ENCODE measurements at places on chromosomes 1 and 21.

- DNase-seq: no peak
Measured at GRCh38 chr1:117606649-117607430, 992 bp downstream of the TENT5C start.

DNA sequence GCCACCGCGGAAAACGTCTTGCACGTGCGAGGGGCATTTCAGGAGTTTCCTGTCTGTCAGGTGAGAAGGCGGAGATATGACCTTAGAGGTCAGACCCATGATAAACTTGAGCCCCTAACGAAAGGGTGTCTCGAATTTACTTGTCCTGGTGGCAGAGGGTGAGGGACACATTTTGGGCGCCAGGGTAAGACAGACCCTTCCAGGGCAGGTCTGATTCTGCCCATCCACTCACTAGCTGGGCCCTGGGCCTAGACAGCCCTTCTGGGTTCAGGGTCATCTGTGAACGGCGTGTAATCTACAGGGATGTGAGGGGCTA lies 395 bp upstream of the CSRP1 start:
- no peak for DNase-seq

DNA sequence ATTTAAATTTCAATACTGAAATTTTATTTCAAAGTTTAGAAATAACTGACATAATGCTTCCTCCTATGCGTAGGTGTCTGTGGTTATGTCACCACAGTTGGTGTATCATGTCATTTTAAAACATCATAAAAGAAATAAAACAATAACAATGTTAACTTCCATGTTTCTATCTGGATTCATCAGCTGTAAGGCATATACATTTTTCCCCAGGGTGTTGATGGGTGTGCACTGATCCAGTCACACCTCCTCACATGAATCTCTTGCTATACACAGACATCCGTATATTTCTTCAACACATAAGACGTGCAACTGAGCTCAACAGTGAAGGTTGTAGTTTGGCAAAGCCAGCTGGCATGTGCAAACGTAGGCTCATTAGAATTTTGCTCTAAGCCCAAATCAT lies 6.2 kb downstream of the KCNA3 start:
- DNase-seq: no peak

- DNase-seq: no peak
Measured at GRCh38 chr1:226881515-226882185, 11.2 kb downstream of the PSEN2 start.

DNA sequence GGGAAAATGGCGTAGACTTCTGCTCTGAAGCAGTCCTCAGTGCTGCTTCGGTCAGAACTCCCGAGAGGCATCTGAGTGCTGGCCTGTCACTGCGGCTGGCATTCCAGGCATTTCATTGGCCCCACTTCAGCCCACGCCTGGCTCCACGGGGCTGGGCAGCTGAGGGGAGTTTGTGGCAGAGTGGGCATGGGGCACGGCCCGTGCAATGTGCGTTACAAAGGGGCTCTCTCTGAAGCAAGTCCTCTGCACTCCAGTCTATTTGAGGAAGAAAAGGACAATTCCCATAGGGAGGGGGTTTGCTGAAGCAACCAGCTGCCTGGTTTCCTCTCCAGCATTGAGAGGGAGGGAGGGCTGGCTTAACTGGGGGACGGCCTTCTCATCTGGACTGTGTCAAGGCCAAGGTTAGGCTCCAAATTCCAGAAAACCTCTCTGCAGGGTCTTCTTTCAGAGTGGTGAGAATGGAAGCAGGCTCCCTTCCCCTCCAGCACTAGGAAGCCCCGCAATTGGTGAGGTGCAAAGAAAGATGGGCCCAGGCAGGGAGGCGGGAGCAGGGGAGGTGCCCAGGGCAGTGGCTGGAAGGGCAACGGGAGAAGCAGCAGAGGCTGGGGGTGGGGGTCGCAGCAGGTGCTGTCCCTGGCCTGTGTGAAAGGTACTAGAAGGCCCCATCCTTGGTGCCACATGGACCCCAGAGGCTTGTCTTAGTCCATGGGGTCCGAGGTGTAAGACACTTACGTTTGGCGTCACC lies 21.1 kb upstream of the GPR157 start:
- no peak for DNase-seq

DNA sequence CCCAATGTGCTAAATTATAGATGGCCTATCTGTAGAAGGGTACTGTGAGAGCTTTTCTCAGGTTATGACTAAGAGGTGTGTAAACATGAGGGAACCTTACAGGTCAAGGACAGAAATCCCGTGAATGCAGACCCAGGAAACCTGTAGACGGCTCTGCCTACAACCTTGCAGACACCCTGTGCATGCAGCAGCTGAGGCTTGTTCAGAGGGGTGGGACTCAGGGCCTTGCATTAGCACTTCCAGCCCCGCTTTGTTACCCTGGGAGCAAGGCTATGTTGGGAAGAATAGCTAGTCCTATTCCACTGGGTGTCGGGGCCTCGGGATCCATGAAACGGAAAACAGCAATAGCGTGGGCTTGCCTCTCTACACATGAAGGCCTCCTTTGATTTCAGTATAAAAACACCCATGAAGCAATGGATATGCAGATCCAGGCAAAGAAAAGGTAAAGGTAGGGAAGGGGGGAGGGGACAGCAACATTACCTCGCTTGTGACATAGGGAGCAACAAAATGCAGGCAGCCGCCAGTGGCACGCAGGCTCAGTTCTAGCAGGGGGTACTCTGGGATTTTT lies 9.5 kb upstream of the NDUFS5 start:
- no peak for DNase-seq

DNA sequence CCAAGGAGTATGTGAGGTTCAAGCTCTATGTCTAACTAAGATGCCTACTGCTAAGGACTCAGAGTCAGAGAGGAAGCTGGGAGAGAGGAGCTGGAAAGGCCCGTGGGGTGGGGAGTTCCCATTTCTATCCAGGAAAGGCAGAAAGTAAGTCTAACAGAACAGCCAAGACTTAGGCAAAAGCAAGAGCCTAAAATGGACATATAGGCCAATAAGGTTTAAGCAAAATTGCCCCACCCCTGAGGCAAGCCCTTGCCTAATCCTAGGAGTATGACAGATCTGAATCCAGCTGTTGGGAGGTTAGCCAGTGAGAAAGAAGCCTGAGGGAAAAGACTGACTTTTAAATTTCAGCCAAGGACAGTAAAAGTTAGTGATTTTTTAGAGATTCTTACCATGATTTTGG lies 1.6 kb upstream of the KLHDC9 start:
- DNase-seq: no peak

DNA sequence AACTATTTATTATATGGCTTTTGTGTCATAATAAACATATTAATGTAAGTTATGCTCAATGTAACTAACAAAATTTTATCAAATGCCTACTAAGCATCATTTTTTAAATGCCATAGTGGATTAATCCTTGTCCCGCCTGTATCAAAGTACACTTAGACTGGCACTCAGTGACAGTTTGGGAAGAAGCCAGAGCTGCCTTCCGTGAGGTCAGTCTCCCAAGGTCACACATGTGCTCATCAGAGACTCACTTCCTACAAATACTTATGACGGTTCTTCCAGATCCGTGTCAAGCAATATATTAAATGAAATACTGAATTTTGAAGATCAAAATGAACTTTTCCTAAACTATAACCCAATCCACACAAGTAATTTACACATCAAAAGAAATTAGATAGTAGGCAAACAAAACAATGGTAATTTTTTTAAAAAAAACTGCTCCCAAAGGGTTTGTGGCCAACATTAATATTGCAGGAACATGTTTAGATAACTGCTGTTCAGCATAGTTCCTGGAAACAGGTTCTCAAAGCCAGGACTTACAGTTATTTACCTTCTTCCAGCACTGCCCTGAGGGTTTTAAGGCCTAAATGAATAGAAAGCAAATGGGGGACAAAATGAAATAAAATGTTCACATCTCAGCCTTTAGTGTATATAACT lies 27.2 kb downstream of the WLS start:
- DNase-seq: no peak

GRCh38 chr1:166165661-166166328 lies 1.0 kb downstream of the FAM78B start:
- DNase-seq: no peak

- no peak for DNase-seq
Measured at GRCh38 chr1:156365754-156366153, 3.3 kb upstream of the RHBG start.
